Colonic mucosa (tissue), 4 donors: ENCODE measurements at places on chromosomes 5 and 9. TPM values are rescaled to one million over a fixed set of nuclear protein-coding genes. Genes with fewer than 3 reads are reported as not detected.

GRCh38 chr9:93546356-93546755 lies 30.0 kb upstream of the PHF2 start:
- DNase-seq: no peak

GRCh38 chr5:64077589-64077988 lies 88.1 kb upstream of the RNF180 start:
- no peak for DNase-seq

Gene SLCO6A1
- total RNA-seq: not detected

Gene DAB2IP
- 130 TPM for total RNA-seq

Gene EGFLAM
- 0.40 TPM for total RNA-seq

DNA sequence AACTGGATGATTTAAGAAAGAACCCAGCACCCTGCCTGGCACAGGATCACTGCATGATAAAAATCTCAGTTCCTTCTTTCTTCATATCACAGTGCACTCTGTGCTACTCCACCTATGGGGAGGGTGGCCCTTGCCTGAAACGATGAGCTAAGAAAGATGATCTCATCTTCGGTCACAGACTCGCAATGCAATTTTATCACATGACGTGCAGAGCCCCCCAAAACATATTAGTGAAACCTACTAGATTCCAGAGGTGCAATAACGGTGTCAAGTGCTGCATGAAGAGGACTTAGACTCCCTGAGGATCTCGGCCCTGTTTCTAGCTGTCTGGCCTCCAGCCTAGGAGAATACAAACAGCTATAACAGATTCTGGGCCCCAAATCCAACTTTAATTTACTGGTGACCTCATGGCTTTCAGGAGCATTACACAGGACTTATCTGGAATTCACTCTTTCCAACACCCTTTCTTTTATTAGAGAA lies 104.0 kb downstream of the EBF1 start:
- DNase-seq: no peak

DNA sequence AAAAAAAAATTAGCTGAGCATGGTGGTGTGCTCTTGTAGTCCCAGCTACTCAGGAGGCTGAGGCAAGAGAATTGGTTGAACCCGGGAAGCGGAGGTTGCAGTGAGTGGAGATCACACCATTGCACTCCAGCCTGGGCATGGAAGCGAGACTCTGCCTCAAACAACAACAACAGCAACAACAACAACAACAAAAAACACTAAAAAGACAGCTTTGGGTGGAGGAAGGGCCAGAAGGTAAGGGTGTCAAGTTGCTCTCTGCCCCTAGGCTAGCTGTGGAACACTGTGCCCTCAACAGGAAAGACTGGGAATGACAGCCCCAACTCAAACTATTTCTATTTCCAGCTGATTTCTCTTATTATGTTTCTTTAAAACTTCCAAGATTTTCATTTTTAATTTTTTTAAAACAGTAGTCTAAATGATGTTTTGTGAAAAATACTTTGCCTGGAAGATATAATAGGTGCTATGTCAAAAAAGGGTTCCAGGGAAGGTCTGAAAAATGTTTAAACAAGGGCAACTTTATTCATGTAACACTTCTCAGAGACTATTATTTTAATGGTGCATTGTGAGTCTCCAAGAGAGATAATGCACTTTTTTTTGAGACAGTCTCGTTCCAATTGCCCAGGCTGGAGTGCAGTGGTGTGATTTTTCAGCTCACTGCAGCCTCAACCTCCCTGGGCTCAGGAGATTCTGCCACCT lies 29.9 kb downstream of the CLINT1 start:
- no peak for DNase-seq

DNA sequence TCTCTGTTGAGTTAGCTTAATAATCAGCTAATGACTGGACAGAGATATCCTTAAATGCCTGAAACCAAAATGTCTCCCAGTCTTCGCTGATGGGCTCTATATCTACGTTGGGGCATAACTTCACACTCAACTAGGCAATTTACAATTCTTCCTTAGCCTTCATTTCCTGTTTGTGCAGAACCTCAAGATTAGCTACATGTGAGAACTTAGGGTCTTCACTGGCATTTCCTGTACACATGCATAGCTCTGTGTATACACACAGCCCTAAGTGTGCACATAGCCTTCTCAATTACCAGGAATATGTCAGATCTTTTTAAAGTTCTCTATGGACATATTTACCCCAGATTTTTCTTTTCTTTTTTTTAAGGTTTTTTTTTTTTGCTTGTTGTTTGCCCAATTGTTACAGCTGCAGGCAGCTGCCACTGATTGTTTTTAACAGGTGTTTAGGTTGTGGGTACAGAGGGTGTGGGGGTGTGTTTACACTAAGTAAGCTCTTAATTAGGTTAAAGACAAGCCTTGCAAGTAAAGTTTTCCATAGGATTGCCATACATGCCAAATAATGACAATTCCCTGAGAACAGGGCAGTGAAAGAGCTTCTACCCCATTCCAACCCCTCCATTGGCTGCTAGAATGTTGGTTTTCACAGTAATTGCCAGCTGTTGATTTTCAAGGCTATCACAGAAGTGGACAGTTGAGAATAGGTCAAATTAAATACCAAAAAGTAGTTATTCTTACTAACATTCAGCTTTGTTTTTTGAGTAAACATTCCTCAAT lies 441.0 kb downstream of the TLE4 start:
- no peak for DNase-seq

GRCh38 chr5:125699860-125700259 lies 723.3 kb upstream of the GRAMD2B start:
- no peak for DNase-seq

Gene SLC46A2
- not detected for total RNA-seq

Gene INSL6
- not detected for total RNA-seq

DNA sequence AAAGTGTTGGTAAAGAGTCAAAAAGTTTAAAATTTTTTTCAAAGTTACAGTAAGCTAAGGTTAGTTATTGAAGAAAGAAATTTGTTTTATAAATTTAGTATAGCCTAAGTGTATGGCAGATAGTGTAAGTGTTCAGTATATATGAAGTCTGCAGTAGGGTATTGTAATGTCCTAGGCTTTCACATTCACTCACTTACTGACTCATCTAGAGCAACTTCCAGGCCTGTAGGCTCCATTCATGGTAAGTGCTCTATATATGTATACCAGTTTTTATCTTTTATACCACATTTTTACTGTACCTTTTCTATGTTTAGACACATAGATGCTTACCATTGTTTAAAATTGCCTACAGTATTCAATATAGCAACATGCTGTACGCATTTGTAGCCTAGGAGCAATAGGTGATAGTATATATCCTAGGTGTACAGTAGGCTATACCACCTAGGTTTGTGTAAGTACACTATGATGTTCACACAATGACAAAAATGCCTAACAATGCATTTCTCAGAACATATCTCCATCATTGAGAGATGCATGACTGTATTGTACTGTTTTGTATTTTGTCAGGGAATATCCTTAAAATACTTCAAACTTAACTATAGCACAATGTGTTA lies 38.5 kb downstream of the CYSTM1 start:
- DNase-seq: no peak

DNA sequence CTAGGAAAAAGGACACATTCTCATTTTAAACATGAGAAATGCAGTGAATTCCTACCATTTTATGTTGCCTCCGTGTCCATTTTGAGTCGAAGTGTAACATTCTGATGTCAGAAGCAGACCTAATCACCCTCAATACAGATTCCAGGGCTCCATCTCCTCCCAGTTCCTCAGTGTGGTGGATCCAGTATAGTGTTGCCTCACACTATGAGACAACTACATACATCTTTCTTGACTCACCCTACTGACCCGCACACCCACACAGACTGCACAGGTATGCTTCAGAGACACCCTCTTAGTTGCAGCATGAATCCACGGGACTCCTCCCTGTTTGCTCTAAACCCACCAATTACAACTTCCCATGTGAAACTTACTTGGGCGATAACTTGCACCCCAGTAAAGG lies 564.9 kb downstream of the SEMA5A start:
- DNase-seq: no peak

Gene ECM2
- total RNA-seq: 3.8 TPM

DNA sequence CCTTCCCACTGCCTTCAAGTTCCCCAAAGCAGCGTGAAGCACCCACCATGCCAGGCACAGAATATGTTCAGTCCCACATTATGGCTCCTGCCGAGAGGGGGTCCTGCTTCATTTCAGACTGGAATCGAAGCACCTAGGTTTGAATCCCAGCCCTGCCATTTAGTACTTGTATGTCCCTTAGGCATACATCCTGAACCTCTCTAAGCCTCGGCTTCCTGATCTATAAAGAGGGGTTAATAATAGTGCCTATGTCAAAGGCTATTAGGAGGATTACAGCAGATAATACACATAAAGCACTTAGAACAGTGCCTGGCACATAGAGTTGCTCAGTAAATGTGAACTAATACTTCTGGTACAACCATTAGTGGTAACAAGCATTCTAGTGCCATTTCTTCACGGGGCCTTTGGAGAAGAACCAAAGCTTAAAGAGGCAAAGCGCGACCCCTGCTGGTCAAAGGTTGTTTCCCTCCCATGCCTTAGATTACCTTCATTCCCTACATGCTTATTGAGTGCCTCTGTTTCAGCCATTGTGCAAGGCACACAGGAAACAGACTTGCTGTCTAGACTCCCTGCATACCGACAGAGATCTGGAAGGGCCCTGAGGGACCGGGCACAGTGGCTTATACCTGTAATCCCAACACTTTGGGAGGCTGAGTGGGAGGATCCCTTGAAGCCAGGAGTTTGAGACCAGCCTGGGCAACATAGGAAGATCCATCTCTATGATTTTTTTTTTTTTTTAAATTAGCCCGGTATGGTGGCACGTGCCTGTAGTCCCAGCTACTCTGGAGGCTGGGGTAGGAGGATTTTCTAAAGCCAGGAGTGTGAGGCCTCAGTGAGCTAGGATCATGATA lies 98.3 kb downstream of the PPARGC1B start:
- DNase-seq: peak; percentile 93

Gene COL15A1
- total RNA-seq: 6.0 TPM

DNA sequence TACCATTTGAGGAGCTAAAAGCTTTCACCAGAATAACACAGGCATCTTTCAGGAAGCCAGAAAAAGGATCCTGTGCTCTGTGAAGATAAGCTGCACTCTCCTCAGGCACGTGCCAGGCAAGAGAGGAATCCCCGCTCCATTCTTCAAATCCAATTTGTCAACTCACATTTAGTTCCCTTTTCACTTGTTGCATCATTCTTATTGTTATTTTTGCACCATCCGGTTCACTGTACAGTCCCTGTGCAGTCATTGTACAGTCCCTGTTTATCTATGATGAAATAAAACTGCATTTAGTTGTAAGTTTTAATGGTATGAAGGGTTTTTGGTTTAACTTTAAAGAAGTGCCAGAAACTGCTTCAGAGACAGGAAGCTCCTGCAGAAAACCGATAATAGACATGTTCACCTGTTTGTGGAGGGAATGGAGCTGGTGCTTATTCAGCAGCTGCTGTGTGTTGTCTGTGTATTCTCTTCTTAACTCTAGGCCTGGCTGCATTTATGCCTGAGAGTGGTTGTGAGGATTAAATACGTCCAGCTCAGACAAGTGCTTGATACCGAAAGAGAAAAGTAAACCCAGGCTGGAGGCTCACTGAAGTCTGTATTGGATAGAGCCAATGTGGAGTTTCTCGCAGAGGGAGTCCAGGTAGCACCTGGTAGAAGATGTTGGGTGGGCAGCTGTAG lies 22.4 kb downstream of the IFNW1 start:
- DNase-seq: no peak

GRCh38 chr9:36471359-36471758 lies 71.3 kb upstream of the RNF38 start:
- DNase-seq: no peak

DNA sequence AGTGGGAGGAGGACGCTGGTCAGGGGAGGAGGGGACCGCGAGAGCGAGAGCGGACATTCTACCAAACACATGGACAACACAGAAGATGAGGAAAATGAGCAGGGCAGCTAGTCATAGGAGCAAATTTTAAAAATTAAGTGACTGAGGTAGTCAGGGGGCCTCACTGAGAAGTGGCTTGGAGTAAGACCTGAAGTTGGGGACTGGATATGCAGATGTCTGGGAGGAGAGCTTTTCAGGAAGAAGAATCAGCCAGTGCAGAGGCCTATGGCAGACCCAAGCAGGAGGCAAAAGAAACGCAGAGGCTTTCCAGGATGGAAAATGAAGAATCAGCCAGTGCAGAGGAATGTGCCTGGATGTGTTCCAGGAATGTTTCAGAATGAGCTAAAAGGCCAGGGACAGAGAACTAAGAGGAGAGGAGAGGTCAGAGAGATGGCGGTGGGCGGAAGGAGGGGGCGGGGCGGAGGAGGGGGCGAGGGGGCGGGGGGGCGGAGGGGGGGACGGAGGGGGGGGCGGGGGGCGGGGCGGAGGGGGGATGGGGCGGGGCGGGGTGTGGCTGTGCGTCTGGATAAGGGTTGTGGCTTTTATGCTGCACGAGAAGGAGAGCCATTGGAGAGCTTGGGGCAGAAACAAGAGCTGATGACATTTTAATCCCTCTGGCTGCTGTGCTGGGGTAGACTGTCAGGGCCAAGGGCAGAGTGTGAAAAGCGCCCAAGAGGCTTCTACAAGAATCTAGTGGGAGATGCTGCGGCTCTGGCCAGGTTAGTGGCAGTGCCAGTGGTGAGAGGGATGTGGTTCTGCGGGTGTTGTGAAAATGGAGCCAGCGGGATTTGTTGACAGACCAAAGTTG lies 129.6 kb downstream of the KCNIP1 start:
- peak; percentile 32 for DNase-seq

DNA sequence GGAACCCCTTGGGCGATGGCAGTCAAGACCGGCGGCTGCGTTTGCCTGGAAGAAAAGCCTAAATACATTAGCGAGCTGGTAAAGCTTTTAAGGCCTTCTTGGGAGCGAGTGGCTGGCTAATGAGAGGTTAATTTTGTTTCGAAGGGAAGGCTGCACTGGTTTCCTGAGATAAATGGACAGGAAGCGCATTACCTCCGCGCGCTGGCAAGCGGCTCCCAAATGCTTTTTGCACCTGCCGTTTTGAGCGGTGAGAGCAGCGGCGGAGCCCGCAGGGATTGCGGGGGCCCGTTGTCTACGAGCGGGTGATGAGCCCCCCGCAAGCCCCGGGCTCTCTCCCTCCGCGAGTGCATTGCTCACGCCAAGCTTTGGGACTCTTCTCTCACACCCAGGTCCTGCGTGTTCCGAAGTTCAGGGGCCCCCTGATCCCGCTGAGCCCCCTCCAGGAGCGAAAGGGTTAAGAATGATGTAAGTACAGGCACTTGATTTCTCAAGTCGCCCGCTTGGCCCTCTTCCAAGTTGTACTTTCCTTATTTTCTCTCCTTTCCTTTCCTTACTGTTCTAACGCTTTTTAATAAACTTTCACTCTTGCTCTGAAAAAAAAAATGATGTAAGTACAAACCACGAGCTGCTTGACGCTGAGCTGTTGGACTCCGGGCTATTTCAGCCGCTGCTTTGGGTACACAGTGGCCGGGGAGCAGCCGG lies 3.1 kb upstream of the RGMB start:
- peak; percentile 81 for DNase-seq

Gene CDKN2B-AS1
- total RNA-seq: 73.7 TPM

Gene FBN2
- 1.9 TPM for total RNA-seq

Gene CDKN2A
- total RNA-seq: 1.3 TPM

DNA sequence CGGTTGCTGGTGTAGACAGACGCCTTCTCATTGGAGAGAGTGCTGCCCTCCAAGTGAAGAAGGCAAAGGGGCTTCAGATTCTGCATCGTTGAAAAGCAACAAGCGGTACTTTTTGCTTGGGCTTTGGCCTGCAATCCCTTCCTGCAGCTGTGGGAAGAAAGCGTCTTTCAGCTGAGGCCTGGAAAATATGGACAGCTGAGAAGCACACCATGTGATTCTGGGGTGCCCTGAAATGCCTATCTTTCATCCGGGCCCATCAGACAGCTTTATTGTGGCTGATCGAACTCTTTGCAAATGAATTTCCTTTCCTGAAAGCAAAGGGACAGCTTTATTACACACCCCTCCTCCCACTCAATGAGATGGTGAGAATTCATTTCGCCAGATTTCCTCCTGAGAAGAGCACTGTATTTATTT lies 74.0 kb downstream of the NSG2 start:
- DNase-seq: no peak
